ENCODE measurements at places on chromosomes 11 and 22. TPM values are rescaled to one million over a fixed set of nuclear protein-coding genes. Genes with fewer than 3 reads are reported as not detected.

Gene NEU3
- total RNA-seq: 2.9 TPM

Gene TSKU
- 24.6 TPM for total RNA-seq

Gene APOL1
- 29.4 TPM for total RNA-seq

Gene CD6
- not detected for total RNA-seq

Gene EFCAB6
- 2.7 TPM for total RNA-seq

Gene CAT
- total RNA-seq: 27.0 TPM

Gene FAM227A
- 0.74 TPM for total RNA-seq

Gene FAM89B
- 21.6 TPM for total RNA-seq

Gene SCGB1D2
- not detected for total RNA-seq

Gene C22orf42
- total RNA-seq: not detected

Gene OR5AL1
- total RNA-seq: not detected

Gene NXPE1
- total RNA-seq: not detected

Measured in fibroblast of the aortic adventitia (primary cell).